H1 (cell line): ENCODE measurements at places on chromosomes 7 and 10.
A peak's percentile ranks its signal among the peaks of the same experiment; 100 is the strongest.

DNA sequence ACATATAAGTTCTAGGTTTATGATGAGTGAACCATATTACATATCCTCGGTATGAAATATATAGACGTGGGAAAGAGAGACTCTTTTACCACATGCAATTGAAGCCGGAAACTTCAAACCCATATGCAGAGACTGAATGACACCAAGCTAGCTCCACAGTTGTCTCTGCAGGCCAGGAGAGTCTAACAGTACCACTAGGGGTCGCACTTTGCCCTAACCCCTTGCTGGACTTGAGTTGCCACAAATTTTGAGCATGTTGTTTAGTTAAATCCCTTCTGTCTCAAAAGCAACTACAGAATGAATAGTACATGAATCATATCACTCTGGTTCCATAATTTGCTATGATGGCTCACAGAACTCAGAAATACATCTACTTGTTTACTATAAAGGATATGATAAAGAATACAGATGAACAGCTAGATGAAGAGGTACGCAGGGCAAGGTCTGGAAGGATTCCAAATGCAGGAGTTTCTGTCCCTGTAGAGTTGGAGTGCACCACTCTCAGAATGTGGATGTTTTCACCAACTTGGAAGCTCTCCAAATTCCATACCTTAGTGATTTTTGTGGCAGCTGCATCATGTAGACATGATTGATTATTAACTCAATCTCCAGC, 112.4 kb upstream of the YAE1 start:
- DNase-seq = peak; percentile 47

- DNase-seq = no peak
These were observed 44.0 kb downstream of the CREB3L2 start for GRCh38 chr7:137957887-137958286.

DNA sequence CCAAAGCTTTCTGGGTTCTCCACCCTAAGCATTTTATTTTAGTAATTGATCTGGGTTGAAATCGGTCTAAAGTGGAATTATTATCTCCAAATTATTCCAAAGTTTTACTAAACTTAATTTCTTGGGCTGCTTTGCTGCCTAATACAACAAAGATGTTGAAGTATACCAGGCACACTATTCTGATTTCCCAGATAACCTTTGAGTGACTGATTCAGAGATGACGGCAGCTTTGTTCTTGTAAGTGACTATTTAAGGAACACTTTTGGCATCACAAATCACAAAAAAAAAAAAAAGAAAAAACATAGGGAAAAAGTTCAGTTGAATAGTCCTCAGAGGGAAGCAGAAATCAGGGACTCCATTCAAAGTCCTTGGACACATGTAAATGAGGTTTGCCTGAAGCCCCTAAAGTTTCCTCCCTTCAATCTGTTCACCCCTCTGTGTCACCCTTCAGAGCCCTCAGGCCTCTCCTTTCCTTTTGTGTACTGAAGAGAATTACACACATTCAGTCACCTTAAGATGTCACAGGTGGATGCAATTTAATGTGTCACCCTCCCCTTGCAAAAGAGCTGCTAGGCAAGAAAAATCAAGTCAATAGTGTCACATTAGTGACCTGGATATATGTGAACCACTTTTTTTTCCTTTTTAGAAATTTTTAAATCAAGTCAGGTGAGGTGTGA, 81.5 kb downstream of the RTKN2 start:
- no peak for DNase-seq

DNA sequence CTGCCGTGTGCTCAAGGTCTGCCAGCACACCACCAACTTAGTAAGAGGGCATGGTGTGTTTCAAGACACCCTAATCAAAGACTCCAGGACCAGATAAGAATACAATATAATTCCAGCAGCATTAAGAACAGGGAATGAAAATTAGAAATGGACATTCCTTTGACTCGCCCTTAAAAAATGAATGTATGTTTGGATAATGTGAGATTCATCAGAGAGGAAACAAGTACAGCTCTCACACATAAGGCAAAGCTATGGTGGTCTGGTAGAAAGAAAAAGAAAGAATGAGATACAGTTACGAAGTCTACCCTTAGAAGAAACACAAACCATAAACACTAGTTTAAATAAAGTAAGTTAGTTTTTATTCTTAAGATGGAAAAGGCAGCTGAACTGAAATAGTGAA, 174.8 kb upstream of the ANK3 start:
- DNase-seq = no peak

- no peak for DNase-seq
These were observed at the start of gene HIPK2 for GRCh38 chr7:139777948-139778841. TSS of gene HIPK2 (minus strand) at chr7:139777998. CDS start at chr7:139777623, 375 bp downstream.

- no peak for DNase-seq
These were observed 244.6 kb downstream of the BUB3 start for GRCh38 chr10:123398756-123399155.

DNA sequence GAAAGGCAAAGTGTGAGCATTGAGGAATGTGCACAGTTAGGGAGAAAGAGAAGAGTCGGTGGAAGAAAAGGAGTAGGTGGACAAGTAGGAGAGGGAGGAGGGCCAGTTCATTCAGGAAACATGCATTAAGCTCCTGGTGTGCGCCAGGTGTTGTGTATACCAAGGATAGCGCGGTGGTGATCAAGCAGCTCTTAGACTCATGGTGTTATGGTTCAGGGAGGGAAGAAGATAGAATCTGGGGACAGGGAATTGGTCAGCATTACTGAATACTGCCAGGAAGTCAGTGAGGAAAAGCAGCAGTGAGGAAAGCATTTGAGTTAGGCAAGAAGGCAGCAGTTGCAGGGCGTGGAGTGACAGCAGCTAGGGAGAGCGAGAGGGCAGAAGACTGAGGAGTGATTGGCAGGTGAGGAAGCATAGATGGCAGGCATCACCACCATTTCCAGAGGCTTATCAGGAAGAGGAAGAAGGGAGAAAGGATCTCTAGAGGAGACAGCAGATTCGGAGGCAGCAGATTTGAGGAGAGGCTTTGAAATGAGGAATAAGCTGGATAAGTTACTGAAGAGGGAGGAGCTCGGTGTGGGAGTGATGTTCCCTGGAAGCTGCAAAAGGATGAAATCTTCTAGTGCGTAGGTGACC, 265.6 kb downstream of the GFRA1 start:
- no peak for DNase-seq

- no peak for DNase-seq
These were observed 59.8 kb downstream of the ARID5B start for GRCh38 chr10:61961278-61961677.

- DNase-seq = no peak
These were observed 58.1 kb downstream of the WNT2 start for GRCh38 chr7:117264716-117265115.

DNA sequence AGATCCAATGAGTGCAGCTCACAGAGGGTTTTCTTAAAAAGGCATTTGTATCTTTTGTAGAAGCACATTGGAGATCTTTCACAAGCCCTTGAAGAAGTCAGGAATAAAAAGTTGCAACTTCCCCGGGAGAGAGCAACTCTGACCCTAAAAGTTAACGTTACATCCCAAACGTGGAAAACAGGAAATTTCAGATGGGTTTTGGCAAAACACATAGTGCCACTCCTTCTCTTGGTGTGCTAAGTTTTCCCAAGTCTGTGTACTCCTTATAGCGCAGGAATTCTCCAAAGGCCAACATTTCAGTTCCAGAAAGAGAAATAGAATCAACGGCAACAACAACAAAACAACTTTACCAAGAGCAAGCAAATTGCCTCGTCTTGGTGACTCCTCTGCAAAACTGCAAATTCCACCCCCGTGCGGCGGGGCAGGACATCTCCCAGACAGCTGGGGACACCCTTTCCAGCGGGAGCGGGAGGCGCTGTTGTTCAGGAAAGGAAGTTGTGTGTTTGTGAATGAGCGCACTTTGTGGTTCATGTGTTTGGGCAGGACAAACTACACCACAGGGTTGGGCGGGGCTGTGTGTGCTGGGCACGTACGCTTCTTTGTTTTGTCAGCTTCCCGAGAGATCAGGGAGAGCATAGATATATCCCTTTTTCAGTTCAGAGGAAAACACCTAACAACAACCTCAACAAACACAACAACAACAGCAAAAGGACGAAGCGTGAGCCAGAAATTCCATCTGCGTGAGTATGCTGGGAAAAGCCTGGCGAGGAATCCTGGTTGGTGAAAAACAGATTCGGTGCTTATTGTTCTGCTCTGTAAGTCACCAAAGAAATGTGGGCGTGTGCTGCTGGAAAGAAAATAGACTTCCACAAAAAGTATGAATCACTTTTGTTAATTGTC, 294.7 kb upstream of the PITRM1 start:
- peak; percentile 29 for DNase-seq

DNA sequence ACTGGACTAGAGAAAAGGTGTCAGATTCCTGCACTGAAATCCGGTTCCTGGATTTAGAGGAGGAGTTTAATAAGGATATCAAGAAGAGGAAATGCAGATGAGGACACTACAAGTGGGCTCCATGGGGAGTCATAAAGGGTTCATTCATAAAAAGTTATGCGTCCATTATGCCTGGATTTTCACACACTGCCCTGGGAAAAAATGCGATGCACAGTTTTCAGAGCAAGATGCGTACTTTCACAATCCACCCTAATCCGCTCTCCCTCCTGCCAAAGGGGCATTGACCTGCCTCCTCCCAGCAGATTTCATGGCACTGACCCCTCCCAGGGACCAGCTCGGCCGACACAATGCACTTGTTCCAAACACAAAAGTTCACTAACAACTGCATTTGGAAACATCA, 42.2 kb upstream of the OPALIN start:
- no peak for DNase-seq

GRCh38 chr7:73865738-73866445, 4.9 kb downstream of the TMEM270 start:
- DNase-seq = peak; percentile 58

- DNase-seq = no peak
These were observed 9.1 kb upstream of the CSGALNACT2 start for GRCh38 chr10:43128958-43129706.

- DNase-seq = no peak
These were observed 61.2 kb upstream of the WNT16 start for GRCh38 chr7:121267612-121268011.

GRCh38 chr7:49703881-49704280, 69.6 kb upstream of the VWC2 start:
- no peak for DNase-seq

DNA sequence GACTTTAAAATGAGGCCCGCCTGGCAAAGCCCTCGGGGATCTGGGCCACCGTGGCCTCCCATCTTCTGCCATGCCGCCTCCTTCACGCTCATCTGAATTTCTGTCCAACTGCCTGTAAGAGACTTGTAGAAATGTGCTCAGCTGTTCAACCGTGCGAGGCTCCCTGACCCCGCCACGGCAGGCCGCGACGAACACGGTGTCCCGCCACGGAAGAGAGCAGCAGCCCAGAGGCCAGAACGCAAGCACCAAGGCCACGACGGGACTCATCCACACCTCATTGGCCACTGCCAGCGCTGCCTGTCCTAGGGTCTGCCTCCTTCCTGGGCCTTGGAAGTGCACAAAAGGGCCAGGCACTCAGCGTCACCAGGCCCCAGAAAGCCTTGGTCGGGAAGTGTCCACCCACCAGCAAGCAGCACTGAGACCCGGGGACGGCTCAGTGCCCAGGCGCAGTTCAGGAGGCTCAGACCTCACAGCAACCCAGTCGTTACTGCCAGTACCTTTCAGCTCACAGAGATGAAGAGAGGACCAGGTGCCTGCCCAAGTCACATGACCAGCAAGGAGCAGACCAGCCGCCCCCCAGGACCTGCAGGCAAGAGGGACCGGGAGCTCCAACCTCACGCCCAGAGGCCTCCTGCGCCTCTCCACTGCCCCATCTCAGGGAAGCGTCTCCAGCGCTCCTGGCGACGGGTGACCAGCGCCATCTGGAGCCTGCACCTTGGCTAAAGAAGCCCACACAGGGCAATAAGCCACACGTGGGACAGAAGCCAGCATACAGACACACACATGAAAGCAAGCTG, 85.9 kb downstream of the MAD1L1 start:
- no peak for DNase-seq

- no peak for DNase-seq
These were observed 64.7 kb upstream of the TNRC18 start for GRCh38 chr7:5488286-5488878.

DNA sequence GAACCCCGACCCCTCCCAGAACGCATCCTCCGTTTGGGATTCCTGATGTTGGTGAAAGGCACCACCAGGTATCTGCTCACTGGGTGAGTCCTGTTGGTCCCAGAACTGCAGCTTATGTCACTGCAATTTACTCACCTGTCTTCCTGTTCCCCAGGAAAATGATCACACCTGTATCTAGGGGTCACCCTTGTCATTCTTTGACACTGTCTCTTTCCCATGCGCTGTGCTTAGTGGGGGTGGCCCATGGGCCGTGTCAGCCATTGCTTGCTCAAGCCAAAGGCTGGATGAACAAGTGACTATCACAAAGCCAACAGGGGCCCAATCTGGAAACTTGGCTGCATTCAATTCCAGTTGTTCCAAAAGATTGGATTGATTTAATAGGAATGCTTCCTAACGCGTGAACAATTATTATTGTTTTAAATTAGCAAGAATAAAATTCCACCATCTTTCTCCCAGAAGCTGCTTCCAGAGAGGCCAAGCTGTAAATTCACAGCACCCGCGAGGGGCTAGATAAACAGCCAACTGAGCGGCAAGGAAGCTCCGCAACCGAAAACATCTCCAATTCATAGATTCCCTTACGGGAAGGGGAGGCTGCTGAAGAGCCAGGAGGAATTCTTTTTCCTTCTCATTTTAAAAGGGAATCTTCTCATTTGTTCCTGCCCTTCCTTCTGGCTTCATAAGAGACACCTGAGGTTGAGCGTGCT, 134.8 kb upstream of the ZMIZ1 start:
- DNase-seq = no peak

- no peak for DNase-seq
These were observed at the start of gene MARVELD1 for GRCh38 chr10:97713339-97713825. TSS of gene MARVELD1 (plus strand) at chr10:97713730. CDS start at chr10:97713877, 147 bp downstream.

- DNase-seq = no peak
These were observed 11.9 kb downstream of the POLR1F start for GRCh38 chr7:19696926-19697325.
